Karpas-422 (cell line): ENCODE measurements at places on chromosomes 13 and 19. TPM values are rescaled to one million over a fixed set of nuclear protein-coding genes. Genes with fewer than 3 reads are reported as not detected.

The LILRB5 gene
- not detected in 2 replicates for total RNA-seq

The UBE2M gene
- 33.4 and 90.6 TPM in 2 replicates for total RNA-seq

The ERICH4 gene
- total RNA-seq = not detected in 2 replicates

The FGF22 gene
- total RNA-seq = not detected in 2 replicates

The EHD2 gene
- not detected in 2 replicates for total RNA-seq

The FUT3 gene
- not detected in 2 replicates for total RNA-seq

The HIF3A gene
- not detected in 2 replicates for total RNA-seq

The NRTN gene
- not detected in 2 replicates for total RNA-seq

The ZNF628 gene
- total RNA-seq = 1.1 and 6.2 TPM in 2 replicates

The CRLF1 gene
- total RNA-seq = 3.0 TPM in 1 of 2 replicates, not detected in the other

The SMAD9 gene
- 0.19 TPM in 1 of 2 replicates, not detected in the other for total RNA-seq

The HRC gene
- total RNA-seq = not detected in 2 replicates

The CYP2A7 gene
- not detected in 2 replicates for total RNA-seq

The TMC4 gene
- total RNA-seq = 6.2 TPM in 1 of 2 replicates, not detected in the other

The AKAP8L gene
- total RNA-seq = 82.4 and 108 TPM in 2 replicates

The GSX1 gene
- not detected in 2 replicates for total RNA-seq

The LILRA6 gene
- not detected in 2 replicates for total RNA-seq

The BEST2 gene
- not detected in 2 replicates for total RNA-seq

The DIAPH3 gene
- total RNA-seq = 8.1 and 10.0 TPM in 2 replicates

The FBN3 gene
- not detected in 2 replicates for total RNA-seq

The KLK12 gene
- not detected in 2 replicates for total RNA-seq

The TSKS gene
- 5.7 and 17.9 TPM in 2 replicates for total RNA-seq

The ADGRE1 gene
- total RNA-seq = 0.30 TPM in 1 of 2 replicates, not detected in the other

The EML2 gene
- 40.3 and 86.4 TPM in 2 replicates for total RNA-seq

The KLK15 gene
- not detected in 2 replicates for total RNA-seq

The ARGLU1 gene
- total RNA-seq = 106 and 147 TPM in 2 replicates

The ANKRD24 gene
- 0.71 and 1.1 TPM in 2 replicates for total RNA-seq

The ZNF177 gene
- total RNA-seq = 2.5 and 5.0 TPM in 2 replicates

The A1BG gene
- total RNA-seq = 52.9 and 85.4 TPM in 2 replicates

The GPR12 gene
- not detected in 2 replicates for total RNA-seq

The AKT1S1 gene
- 8.2 and 8.9 TPM in 2 replicates for total RNA-seq

The SERTM1 gene
- total RNA-seq = not detected in 2 replicates

The ADM5 gene
- 4.0 and 12.0 TPM in 2 replicates for total RNA-seq
